Fibroblast of skin of left biceps (primary cell): ENCODE measurements at places on chromosomes 2 and 18.

GRCh38 chr18:4020026-4020425 is 435.1 kb downstream of the DLGAP1 start:
- no peak for DNase-seq

GRCh38 chr2:204950695-204951346 is 405.5 kb downstream of the PARD3B start:
- DNase-seq = peak; percentile 11

GRCh38 chr2:241774419-241775222 is 2.0 kb upstream of the GAL3ST2 start:
- DNase-seq = peak; percentile 44

GRCh38 chr2:236665572-236666118 is 96.0 kb downstream of the ACKR3 start:
- DNase-seq = no peak

GRCh38 chr2:142040556-142040955 is 90.3 kb downstream of the LRP1B start:
- no peak for DNase-seq

DNA sequence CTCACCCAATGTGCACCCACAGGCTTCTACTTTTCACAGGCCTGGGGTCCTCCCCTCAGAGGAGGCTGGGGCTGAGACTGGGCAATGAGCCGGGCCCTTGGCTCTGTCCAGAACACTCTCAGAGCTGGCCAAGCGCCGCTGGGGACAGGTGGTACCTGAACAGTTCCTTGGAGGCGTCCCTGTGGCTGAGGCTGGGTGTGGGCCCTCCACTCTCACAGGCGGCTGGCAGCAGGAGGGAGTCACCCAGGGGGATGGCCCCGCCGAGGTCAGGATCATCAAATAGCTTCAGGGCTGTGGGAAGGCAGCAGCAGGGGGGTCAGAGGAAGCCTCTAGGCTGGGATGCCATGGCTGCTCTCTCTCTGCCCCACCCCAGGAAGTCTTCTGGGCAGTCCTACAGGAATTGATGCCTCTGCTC is 27.1 kb downstream of the HS1BP3 start:
- DNase-seq = no peak

- no peak for DNase-seq
Measured at GRCh38 chr2:49515996-49516782, 361.9 kb upstream of the FSHR start.

- DNase-seq = no peak
Measured at GRCh38 chr18:5298156-5298852, 2.8 kb upstream of the ZBTB14 start.

GRCh38 chr18:38747153-38747552 is 1181.6 kb upstream of the CELF4 start:
- DNase-seq = no peak

DNA sequence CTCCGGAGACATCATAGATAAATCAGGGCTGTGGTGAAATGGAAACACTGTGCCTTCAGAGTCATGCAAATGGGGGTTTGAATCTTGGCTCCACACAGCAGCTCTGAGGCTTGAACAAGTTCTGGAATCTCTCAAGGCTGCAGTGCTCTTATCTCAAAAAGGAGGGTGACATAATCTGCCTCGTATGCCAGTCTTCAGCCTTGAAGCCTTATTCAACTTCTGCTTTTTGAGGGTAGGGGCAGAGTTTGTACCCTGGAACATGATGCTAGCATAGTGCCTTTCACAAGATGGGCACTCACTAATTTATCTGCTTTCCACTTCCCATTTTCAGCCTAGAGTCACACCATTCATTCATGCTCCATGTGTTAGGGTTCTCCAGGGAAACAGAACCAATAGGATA is 42.3 kb downstream of the GATA6 start:
- no peak for DNase-seq

- DNase-seq = no peak
Measured at GRCh38 chr2:233802132-233802815, 24.1 kb downstream of the MROH2A start.
